Activated CD4-positive, alpha-beta T cell treated with anti-CD3 and anti-CD28 coated beads, Interleukin-2, amount 50 U/mL, for 48 hours (primary cell): ENCODE measurements at places on chromosomes 5 and 9.
A peak's percentile ranks its signal among the peaks of the same experiment; 100 is the strongest.

- DNase-seq, result no peak
Observed at GRCh38 chr5:40273936-40274335, 405.8 kb upstream of the PTGER4 start.

GRCh38 chr9:91130796-91131318 is 230.9 kb downstream of the AUH start:
- no peak for DNase-seq

GRCh38 chr9:19445452-19445851 is 36.6 kb downstream of the ACER2 start:
- DNase-seq, result no peak

- no peak for DNase-seq
Observed at GRCh38 chr5:93311881-93312280, 269.1 kb downstream of the NR2F1-AS1 start.

DNA sequence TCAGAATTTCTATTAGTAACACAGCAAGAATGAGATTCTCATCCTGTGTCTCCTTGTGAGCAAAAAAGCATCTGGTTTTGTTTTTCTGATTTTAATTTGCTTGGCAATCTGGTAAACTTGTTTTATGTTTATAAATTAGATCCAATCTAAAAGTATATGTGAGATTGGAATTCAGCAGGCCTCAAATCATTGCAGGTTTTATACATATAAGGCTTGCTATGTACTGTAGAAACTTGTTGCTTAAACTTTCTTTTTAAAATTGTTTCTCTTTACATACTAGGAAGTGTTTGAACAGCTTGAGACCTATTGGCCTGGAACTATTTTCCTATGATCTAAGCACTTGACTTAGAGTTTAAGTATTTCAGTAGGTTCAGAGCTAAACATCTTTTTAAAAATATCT is 1037.8 kb downstream of the NR2F1-AS1 start:
- DNase-seq, result no peak

GRCh38 chr9:16128003-16128402 is 575.2 kb downstream of the CCDC171 start:
- DNase-seq, result no peak

DNA sequence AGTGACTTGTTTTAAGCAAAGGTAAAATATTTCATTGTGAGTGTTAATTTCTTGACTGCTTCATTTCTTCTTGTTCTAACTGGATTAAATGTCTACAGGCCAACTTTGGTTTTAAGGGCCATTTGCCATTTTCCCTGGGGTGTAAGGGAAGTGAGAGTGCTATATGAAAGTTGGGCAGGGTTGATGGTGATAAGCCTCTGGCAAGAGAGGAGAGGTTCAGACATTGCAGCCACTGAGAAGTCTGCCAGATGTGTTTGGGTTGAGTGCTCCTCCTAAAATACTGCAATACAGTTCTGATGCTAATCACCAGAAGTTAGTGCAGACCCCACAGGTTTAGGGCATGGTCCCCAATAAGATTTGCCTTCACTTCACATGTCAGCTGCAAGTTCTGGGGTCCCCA is 14.9 kb upstream of the LRRTM2 start:
- no peak for DNase-seq

GRCh38 chr9:127020036-127020801 is 102.2 kb downstream of the ANGPTL2 start:
- no peak for DNase-seq

- no peak for DNase-seq
Observed at GRCh38 chr5:79357398-79357797, 121.5 kb downstream of the JMY start.

GRCh38 chr5:23482642-23483041 is 24.8 kb upstream of the PRDM9 start:
- DNase-seq, result no peak

DNA sequence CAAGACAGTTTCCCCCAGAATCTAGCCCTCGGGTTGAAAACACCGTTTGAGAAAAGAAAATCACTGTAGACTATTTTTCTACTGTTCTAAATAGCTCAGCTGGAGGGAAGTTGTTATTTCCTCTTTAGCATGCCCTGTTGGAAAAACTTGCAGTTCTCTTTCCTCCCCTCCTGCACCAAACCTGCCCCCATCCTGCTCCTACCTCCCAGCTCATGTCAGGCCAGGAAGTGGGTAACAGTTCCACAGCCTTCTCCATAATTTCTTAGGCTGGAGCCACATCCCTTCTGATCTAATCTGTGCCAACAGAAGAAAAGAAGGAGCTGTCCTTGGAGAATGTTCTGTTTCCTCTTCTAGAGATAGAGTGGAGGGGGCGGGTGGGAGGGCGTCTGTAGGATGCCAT is 437.7 kb downstream of the SPOCK1 start:
- DNase-seq, result no peak

GRCh38 chr9:129737479-129738274 is 15.2 kb downstream of the PTGES start:
- peak; percentile 90 for DNase-seq

GRCh38 chr5:179131321-179131835 is 71.2 kb downstream of the ZNF354C start:
- DNase-seq, result no peak

GRCh38 chr5:157447201-157447637 is 12.8 kb upstream of the NIPAL4 start:
- DNase-seq, result no peak

- no peak for DNase-seq
Observed at GRCh38 chr9:21078702-21079101, 960 bp upstream of the IFNB1 start.

DNA sequence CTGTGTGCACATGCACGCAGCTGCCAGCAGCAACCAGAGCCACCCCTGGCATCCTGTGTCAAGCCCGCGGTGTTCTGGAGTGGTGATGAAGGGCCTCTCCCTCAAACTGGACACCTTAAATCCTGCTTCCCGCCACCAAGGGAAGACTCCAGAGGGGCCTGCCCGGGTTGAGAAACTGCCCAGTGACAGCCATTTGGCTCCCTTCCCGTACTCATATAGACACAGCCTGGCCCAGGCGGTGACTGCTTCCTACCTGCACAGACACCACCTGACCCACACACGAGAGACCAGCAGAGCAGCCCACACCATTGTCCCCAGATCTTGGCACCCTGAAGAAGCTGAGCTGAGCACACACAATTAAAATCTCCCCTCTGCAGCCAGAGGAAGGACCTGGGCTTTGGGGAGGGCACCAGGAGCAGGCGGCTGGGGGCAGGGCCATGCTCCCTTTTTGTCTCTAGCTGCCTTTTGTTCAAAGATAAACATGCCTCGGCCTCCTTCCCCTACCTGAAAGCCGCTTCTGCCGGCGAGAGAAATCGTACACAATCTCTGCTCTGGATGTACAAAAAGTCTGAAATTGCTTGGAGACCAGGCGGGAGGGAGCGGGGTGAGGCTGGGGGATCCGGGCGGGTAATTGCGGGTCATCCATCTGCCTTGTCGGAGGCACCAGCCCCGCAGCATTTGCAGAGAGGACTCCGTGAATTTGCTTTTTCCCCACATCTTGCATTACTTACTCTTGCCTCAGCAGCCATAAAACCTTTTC is 78.4 kb downstream of the TSPAN17 start:
- no peak for DNase-seq

DNA sequence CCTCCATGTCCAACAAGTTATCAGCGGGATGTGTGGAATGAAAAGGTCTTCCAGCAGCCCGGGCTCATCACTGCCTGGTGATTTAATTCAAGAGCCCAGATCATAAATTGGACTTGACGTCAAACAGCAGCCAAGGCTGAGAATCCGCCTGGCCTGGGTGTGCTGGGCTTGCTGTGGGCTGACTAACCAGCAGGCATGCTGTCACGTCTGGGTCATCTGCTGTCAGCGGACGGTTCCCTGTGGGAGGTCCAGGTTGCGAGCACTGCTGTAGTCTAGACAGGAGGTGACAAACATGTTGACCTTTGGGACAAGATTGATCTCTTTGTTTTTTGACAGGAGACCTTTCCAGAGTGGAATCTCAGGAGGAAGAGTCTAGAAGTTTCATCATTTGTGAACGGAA is 289.7 kb downstream of the OSTF1 start:
- DNase-seq, result no peak

DNA sequence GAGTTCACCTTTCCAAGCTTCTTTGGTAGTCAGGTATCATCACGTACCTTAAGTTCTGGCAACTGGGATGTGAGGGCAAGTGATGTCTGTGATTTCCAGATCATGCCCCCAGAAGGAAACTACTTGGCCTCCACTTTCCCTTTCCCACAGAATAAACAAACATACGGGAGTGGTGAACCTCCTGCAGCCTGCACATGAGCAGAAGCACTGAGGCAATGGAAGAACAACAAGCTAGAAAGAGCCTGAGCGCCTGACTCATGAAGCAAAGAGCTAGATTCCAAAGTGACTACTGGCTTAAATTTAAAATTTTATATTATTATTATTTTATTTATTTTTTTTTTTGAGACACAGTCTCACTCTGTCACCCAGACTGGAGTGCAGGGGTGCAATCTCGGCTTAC is 35.0 kb downstream of the ARL15 start:
- DNase-seq, result no peak

- DNase-seq, result no peak
Observed at GRCh38 chr9:93287189-93287552, 103.2 kb downstream of the WNK2 start.

- no peak for DNase-seq
Observed at GRCh38 chr5:6362846-6363245, 15.5 kb downstream of the MED10 start.

DNA sequence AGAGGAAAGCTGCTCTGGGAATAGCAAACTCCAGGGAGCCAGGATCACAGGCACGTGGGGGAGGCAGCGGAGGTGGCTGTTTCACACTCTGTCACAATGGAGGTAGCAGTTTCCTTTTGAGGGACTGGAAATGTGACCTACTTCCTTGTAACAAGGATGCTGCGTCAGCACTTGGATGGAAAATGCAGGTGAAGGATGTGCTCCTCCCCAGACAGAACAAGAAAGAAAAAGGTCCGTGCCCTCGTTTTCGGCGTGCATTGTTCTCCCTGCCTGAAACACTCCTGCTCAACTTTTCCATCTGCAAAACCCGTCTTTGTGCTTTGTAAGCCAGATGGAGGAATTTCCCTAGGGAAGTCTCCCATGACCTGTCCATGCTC is 55.1 kb upstream of the SH3PXD2B start:
- no peak for DNase-seq

DNA sequence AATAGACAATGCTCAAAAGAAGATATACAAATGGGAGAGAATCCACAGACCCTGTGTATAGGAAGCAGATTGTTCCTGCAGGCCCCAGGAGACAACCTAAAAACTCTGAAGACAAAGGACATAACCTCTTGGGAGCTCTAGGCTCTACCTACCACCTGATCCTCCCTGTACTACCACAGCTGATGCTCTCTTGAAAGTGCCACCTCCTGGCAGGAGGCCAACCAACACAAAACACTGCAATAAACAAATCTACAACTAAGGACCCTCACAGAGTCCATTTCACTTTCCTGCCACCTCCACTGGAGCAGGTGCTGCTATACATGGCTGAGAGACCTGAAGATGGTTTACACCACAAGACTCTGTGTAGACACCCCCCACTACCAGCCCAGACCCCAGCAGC is 49.0 kb downstream of the STARD4 start:
- no peak for DNase-seq

DNA sequence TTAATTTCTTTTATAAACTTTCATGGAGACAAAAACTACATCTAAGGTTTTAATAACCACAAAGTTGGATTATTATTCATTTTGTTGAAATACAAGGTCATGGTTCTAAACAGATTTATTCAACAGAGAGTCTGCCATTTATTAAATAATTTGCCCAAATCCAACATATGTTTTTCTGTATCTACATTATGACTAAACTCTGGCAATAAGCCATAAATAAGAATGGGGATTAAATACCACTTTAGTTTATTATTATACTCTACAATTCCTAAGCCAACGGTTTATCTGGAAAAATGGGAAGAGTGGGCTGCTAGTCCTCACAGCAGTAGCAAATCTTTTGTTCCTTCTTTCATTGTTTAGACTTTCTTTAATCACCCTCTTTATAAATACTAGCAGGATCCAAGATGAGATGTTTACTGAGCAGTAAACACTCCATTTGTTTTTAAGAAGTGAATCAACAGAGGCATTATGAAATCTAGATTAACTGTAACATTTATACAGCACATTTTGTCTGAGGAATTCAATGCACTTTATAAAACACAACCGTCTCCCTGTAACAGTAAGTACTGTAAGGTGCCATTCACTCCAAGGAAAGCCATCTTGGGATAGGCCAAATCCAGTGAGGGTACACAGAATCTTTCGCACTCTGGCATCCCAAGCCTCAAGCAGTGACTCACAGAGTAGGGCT is 89.7 kb downstream of the DROSHA start:
- DNase-seq, result no peak

DNA sequence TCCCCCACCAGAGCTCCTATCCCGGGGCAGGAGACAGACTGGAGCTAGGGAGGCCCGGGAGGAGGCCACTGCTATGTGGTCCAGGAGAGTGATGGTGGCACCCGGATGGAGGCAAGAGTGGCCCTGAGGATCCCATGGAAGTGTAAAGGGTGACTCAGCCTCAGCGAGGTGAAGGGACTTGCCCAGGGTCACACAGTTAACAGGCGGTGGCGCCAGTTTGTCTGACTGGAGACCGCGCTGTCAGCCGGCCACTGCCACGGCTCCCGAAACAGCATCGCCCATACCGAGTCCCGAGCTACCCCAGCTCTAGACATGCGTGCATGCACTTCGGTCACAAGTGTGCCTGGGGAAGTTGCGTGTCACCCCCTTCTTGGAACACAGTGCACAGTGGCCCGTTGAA is 165.9 kb downstream of the GAPVD1 start:
- no peak for DNase-seq

DNA sequence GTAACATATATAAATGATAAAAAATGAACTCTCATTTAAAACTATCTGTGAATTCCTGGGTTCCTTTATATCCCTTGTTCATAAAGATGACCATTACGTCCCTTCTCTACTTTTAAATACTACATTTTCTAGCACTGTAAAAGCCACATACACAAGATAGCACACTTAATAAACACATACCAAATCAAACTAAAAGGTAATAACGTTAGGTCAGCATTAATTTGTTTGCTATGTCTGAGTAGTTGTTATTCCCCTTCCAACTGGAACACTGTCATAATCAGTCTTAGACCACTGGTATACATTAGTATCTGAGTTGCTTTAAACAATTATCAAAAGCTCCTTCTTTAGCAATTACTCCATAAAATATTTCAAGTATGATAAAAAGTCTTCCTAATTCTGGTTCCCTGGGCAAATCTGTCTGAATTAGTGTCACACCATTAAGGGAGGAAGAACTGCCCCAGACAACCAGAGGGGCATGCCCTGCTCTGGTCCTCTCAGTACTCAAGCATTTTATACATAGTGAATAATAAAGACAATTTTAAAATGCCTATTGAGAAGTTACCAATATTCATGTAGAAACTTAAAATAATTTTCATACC is 98.1 kb downstream of the RAPGEF6 start:
- DNase-seq, result no peak

DNA sequence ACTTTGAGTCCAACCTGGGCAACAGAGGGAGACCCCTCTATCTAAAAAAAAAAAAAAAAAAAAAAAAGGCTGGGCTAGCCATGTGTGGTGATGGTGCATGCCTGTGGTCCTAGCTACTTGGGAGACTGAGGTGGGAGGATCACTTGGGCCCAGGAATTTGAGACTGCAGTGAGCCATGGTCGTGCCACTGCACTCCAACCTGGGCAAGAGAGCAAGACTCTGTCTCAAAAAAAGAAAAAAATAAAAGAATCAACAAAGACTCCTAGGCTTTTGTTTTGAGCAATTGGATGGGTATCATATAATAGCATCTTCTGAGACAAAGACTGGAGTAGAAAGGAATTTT is 481.7 kb upstream of the PAPPA start:
- DNase-seq, result no peak
